Activated CD4-positive, alpha-beta T cell treated with anti-CD3 and anti-CD28 coated beads, Interleukin-2, amount 10 ng/mL, durations not matched to agents 7 days and 5 days (primary cell): ENCODE measurements at places on chromosomes 5 and 9. TPM values are rescaled to one million over a fixed set of nuclear protein-coding genes. Genes with fewer than 3 reads are reported as not detected.

DNA sequence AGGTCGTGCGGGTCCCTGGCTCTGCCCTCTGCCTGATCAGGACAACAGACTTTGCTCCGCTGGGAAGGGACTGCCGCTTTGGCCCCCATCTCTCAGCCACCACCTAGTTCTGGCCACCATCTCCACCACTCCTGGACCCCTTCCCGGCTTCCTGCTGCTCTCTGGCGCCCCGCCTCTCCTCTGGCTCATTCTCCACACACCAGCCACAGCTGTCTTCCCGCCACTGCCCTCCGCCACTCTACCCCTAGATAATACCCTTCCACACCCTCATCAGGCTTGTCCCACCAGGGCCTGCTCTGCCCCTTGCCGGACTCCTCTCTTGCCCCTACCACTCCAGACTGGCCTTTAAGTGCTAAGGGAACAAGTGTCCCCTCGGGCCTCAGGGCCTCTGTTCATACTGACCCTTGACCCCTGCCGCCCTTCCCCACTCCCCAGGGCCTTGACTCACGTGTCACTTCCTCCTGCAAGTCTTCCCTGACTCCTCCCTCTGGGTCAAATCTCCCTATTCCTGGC, 3.0 kb upstream of the CDX1 start:
- no peak for DNase-seq

DNA sequence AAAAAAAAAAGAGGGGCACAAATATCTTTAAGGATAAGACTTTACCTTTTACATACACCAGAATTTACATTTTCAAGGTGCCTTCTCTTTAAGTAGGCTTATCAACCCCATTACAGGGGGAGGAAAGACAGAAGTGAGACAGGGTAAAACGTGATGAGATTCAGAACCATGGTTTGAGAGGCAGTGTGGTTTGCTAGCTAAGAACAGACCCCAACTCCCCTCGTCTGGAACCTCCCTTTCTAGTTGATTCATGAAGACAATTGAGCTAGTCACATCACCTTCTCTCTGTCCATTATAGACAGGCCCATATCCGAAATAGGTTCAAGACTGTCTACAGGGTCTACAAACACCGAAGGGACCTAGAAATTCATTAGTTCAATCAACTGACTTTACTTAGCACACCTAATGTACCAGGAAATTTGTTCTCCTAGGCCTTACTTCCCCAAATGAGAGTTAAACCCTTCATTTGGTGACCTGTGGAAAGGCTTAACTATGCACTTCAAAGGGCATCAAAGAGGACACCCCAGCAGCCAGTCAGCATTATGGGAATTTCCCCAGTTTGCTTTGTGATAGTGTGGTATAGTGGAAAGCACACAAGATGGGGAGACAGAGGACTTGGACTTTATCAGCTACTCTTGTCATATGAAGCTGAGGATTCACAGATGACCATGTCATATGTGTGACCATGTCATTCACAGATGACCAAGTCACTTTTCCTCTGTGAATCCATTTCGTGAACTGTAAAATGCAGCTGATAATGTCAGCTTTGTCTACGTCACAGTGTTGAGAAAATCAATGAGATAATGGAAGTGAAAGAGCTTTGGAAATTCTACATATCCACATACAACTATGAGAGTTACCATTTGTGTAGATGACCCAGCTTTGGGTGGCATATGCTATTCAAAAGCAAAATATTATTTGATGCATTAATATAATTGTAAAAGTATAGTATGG, 40.2 kb upstream of the CYFIP2 start:
- no peak for DNase-seq

DNA sequence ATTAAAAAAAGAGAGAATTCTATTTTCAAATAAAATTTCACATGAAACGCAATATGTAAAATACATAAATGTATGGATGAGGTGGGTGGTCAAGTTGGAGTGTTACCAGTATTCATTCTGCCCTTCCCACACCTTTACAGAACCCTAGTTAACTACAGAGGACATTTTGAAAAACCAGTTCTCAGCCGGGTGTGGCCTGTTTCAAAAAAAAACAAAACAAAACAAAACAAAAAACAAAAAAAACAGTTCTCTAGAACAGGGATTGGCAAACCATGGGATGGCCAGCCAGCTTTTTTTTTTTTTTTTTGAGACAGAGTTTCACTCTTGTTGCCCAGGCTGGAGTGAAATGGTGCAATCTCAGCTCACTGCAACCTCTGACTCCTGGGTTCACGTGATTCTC, 28.4 kb upstream of the HK3 start:
- no peak for DNase-seq

DNA sequence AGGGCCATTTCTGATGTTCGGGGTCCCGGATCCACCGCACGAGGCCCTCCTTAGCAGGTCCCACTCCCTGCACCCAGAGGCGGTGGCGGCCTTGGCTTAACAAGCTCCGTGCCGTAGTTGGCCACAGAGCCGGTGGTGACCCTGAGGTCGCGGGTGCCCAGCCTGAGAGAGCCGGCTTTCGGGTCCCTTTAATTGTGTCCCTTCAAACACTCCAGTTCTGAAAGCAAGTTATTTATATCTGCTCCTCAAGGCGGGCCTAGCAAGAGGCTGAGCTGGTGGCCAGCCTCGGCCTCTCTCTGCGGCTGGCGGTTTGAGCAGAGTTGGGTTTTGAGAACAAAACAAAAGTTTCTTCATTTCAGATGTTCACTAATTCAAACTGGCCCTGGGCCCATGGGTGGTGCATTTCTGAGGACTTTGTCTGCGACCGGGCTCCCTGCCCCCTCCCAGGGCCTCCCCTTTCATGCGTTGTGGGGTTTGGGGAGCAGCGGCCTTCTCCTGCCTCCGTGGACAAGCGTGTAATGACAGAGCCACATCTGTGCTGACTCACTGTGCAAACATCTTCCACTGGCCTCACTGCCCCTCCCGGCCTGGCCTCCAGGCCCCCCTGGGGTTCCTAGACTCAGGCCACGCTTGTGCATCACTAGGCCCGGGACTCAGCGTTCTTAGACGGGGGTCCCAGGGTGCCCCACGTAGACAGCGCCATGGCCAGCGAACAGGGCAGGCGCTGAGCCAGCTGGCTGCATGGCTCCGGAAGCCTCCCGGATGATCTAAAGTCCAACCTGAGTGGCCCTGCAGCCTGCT, 49.4 kb upstream of the COL5A1 start:
- no peak for DNase-seq

- DNase-seq = no peak
These were observed 344.3 kb downstream of the RAB3C start for GRCh38 chr5:58927181-58927580.

GRCh38 chr5:51860532-51861018, 477.3 kb downstream of the ISL1 start:
- DNase-seq = no peak

GRCh38 chr5:129853588-129853987, 50.7 kb upstream of the CHSY3 start:
- no peak for DNase-seq

- DNase-seq = no peak
These were observed 58.1 kb upstream of the FCN2 start for GRCh38 chr9:134822541-134822940.

The AIF1L gene
- 0.37 TPM for total RNA-seq

The LRRC70 gene
- 0.47 TPM for total RNA-seq

The GZMA gene
- total RNA-seq = 165 TPM

The NIPAL4 gene
- 0.10 TPM for total RNA-seq

The GPRIN1 gene
- total RNA-seq = 2.6 TPM
